Liver (tissue), 10 donors: ENCODE measurements at places on chromosomes 2 and 18.

- DNase-seq = no peak
These were observed 533.0 kb downstream of the TMX3 start for GRCh38 chr18:68181956-68182355.

GRCh38 chr2:216802516-216803215 is 57.2 kb downstream of the TNP1 start:
- DNase-seq = no peak

GRCh38 chr18:26723981-26724380 is 141.5 kb downstream of the AQP4 start:
- DNase-seq = no peak

DNA sequence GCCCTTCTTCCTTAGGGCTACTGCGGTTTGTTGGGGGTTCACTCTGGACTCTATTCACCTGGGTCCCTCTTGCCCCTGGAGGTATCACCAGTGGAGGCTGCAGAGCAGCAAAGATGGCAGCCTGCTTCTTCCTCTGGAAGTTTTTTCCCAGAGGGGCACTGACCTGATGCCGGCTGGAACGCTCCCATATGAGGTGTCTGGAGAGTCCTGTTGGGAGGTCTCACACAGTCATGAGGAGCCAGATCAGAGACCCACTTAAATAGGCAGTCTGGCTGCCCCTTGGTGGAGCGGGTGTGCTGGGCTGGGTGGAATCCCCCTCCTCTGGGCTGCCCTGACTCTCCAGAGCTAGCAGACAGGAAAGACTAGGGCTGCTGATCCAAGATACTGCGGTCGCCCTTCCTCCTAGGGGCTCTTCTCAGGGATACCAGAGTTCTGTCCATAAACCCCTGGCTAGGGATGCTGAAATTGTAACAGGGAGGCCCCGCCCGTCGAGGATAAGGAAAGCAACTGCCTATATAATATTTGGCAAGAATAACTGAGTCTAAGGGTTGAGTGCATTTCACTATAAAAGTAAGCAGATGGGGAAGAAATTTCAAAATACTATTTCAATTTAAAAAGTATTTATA is 140.7 kb downstream of the NOL4 start:
- DNase-seq = no peak

GRCh38 chr2:236319036-236319435 is 54.8 kb upstream of the ASB18 start:
- DNase-seq = no peak

GRCh38 chr2:229601936-229602335 is 112.4 kb downstream of the DNER start:
- no peak for DNase-seq

DNA sequence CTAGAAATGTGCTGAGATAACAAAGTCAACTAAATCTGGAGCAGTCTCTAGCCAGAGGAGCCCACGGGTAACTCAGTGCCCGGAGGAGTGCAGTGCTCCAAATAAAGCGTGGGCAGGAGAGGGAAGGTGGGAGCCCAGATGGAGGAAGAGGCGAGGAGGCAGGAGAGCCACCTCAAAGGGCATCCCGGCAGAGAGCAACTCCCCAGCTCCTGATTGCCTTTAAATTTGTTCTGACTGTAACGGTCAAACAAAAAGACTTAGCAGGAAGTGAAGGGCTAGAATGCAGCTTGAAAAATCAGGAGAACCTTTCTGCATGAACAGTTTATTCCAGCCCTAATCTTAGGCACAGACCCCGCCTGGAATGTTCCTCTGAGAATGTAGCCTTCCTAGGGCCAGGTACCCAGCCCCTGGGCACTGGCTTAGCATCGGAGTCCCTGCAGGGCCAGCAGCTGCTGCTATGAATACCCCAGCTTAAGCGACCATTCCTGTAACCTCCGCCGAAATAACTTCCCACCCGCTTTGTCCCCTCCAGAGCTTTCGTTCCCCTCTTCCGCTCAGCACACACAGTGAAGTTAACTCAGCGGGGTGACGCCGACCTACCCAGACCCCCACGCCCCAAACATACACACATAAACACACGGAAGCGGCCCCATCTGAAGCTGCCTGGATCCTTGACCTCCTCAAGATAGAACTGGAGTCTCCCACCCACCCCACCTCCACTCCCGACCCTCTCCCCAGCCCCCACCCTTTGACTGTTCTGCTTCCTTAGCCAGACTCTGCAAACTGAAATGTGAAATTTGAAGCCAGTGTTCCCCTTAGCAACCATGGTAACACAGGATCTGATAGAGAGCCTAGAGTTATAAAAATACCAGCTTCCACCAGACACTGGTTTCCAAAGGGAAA is 123.2 kb downstream of the SMAD7 start:
- no peak for DNase-seq

DNA sequence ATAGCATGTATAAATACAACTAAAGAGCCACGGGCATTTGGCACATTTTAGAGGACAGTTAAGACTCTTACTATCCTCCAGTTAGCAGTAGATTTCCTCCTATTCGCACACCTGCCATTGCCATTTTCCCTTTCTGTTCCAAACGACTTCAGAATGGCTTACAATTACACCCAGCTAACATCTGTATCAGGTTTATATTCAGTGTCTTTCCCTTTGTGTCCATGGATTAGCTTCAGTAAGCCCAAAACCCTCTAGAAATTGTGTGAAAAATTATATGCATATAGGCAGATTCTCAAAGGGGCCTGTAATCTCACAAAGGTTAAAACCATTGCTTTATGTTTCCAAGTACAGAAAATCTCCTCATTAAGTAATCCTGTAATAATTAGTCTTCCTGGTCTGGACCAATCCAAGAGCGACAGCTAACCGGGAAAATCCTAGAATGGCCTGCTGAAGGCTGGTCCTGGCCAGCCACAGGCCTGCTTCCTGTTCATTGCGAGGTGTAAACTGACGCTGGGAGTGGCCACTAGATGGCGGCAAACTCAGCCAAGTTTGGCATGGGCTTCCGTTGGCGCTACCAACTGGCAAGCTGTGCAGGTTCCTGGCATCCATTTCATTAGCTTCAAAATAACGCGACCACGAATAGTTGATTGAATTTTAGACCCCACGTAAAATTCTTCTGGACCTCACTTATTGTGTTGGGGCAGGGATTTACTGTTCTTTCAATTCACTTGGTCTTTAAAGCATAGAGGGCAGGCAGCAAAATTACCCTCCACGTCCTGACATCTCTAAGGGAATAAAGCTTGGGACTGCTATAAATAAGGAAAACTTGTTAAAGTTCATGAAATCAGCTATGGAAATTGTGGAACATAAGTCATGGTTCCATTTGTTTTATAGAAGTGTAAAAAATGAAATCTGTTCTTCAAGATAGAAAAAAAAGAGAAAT is 17.1 kb downstream of the ARHGAP25 start:
- peak; percentile 87 for DNase-seq

DNA sequence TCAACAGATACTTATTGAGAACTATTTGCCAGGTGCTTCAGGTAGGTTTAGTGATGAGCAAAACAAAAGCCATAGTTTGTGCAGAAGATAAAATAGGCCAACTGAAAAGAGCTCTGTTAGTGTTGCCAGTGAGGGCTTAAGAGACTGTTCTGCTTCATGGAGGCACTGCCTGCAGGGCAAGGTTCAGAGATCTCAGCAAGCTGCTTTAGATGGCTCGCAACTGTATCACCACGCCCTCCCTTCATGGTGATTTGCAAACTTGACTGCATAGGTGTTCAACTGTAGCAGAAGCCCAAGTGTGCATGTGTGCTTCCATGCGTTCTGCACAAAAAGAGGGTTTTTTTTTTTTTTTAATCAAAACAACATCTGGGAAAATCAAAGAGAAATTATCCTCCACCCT is 84.5 kb downstream of the RAPH1 start:
- DNase-seq = no peak

DNA sequence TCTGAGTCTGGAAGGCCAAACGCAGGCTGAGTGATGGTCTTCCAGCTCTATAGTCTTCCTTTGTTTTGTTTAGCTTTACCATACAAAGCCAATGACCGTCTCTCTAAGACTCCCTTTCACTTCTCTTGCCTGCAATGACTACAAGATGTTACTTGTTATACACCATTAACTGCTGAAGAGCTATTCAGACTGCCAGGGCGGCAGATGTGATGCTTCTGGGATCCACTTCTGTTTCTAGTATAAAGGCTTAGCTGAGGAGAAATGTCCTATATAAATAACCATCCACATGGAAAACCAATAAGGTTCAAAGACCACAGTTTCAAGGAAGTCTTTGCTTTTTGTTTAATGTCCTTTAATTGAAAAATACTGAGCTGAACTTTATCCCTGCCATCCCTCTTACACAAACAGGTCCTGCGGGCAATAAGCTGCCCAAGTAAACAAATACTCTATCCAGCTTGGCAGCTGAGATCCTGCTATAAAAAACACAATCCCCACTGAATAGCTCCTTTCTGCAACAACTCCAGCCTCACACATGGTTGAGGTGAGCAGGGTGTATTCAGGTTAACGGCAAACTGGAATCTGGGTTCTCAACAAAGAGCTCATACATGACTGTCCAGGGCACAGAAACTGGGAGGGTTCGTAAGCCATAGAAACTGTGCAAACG is 124.6 kb downstream of the VIT start:
- no peak for DNase-seq

DNA sequence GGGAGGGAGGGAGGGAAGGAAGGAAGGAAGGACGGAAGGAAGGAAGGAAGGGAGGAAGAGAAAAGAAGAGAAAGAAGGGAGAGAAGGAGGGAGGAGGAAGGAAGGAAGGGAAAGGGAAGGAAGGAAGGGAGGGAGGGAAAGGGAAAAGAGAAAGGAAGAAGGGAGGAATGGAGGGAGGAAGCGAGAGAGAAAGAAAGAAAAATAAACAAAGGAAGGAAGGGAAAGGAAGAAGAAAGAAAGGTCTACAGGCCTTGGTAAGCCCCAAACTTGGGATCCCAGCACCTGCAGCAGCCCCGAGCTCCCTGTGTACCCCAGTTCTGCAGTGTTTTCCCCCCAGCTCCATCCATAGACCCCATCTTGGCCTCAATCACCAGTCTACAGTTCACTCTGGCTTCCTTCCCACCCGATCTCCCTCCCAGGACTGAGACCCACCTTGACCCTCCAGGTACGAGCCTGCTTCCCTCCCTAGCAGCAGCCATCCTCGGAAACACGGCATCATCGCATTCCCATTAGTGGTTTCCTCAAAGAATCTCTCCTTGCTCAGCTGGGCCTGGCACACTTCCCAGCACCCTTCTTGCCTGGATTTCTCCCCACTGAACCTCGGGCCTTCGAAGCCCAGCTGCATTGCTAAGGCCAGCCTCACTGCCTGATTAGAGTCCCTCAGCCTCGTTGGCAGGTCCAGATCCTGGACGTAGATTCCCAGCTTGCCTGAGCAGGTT is 46.1 kb upstream of the SH3BP4 start:
- DNase-seq = no peak

- DNase-seq = no peak
These were observed 16.0 kb upstream of the AP1S3 start for GRCh38 chr2:223853425-223853837.

DNA sequence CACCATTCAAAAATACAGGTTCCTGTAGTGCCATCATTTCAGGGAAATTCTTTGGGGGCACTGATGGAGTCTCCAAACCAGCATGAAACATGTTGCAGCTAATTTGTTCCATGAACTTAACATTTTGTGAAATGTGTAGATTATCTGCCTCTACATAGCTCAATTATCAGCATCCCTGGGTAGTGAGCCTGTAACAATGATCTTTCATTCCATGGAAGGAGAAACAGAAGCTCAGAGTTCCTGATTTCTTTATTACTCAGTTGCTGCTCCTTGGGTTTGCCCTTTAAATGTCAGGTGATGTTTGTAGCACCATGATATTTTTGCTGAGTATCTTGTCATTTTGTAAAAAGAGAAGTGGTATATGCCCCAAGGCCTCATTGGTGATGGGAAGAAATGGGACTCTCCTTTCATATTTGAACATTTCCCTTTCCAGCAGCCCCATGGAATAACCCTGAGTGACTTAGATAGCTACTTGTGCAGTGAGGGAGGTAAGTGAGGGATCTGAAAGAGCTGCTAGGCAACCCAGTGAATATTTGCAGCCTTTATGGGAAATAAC is 146.9 kb downstream of the CERS6 start:
- DNase-seq = no peak

DNA sequence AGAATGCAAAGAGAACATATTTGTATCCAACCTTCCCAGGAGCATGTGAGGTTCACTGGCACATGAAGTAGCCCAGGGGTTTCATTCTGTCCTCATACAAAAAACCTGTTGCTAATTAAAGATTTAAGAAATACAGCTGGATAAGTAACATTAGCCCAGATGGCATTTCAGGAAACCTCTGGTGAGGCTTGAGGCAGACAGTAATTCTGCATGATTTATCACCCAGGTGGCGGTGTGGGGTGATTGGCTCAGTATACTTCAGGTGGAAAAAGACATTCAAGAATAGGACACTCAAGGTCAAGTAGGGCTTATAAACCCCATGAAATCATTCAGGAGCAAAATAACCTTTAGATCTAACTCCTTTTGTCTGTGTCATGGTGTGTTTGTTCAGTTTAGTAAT is 237.4 kb downstream of the RNF144A start:
- no peak for DNase-seq

GRCh38 chr2:62306751-62307468 is 111.0 kb downstream of the B3GNT2 start:
- no peak for DNase-seq

- DNase-seq = peak; percentile 47
These were observed 590 bp downstream of the IFIH1 start for GRCh38 chr2:162317861-162318327.

GRCh38 chr18:47777626-47778025 is 152.8 kb downstream of the SMAD2 start:
- DNase-seq = no peak

DNA sequence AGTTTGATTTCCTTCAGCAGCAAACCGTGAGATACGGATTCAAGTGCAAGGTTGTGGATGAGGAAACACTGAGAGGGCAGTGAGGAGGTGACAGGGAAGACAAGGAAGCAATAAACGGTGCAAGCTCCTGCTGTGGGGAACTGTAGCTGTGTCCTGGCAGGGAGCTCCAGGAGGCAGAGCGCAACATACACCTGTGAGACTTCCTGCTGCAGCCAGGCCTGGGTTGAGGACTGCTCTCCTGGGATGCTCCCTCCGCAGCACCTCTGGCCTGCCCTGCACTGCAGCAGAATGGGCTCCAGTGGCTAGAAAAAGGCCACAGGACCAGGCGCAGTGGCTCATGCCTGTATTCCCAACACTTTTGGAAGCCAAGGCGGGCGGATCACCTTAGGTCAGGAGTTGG is 85.5 kb downstream of the MRO start:
- DNase-seq = no peak

GRCh38 chr2:189144700-189145211 is 34.8 kb downstream of the COL5A2 start:
- DNase-seq = no peak

- DNase-seq = no peak
These were observed 131.9 kb upstream of the NT5C1B start for GRCh38 chr2:18721038-18721922.

GRCh38 chr2:47076586-47077441 is 78.3 kb downstream of the STPG4 start:
- DNase-seq = no peak

DNA sequence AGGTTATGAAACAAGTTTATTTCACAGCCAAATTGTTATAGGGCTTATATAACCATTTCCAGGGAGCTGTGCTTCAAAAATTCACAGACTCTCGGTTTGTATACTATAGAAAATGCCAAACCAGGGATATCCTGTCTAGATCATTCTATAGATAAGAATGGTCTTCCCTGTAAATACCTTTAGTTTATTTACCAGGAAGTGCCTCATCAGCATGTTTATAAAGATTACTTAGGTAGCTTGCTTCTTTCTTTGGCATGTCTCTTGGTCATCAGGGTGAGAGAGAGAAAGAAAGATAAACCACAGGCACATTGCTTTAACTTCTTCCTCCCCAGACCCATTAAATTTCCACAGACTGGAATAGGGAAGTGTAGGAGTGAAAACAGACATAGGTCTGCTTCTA is 439.4 kb downstream of the SPAG16 start:
- no peak for DNase-seq
